ENCODE measurements at places on chromosomes 6 and 20.

- no peak for DNase-seq
Measured at GRCh38 chr20:63966172-63966943, 3.4 kb downstream of the ZNF512B start.

DNA sequence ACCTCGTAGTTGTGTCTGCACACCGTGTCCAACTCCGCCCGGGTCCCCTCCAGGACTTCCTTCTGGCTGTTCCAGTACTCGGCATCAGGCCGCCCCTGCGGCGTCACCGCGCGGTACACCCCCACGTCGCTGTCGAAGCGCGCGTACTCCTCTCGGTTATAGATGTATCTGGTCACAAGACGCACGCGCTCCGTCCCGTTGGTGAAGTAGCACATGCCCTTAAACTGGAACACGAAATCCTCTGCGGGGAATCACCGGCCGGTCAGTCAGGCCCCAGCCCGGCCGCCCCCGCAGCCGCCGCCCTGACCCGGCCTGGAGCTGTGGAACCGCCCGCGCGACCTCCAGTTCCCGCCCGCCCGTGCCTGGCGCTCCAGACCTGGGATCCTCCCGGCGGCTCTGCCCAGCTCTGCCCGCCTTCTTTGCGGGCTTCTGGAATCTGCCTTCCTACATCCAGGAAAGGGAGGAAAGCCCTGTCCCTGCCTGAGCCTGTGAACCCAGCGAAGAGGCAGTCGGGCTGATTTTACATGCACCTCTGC, 1.6 kb downstream of the HLA-DQB1 start:
- DNase-seq: no peak

DNA sequence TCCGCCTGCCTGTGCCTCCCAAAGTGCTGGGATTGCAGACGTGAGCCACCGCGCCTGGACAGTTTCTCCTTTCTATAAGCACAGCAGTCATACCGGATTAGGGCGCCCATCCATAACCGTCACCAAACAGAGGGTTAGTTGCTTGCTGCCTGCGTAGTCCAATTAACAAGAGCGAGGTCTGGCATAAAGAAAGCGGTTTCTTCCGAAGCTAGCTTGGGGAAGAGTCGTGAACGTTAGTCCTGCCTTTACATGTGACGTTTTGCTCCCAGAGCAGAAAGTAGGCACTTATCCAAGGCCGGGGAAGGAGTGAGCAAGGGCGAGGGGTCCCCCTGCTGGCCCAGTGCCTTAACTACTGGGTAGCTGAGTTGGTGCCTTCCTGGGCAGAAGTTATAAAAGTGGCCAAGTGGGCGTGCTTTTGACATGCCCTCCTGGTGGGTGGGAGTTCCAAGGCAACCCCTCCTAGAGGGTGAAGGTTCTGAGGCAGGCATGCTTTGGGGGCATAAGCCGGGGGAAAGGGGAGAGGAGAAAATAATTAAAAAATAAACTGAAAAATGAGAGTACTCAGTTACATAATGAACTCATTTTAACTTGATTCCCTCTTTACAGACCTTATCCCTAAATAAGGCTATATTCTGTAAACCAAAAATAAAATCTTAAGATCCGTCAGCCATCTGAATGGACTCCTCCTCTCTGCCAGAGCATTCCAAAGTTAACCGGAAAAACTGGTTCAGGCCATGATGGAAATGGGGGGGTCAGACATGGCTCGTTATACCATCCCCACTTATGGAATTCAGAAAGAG, 88.0 kb downstream of the FAM217A start:
- peak; percentile 57 for DNase-seq

GRCh38 chr6:79422666-79423065, 114.6 kb downstream of the LCA5 start:
- DNase-seq: no peak

DNA sequence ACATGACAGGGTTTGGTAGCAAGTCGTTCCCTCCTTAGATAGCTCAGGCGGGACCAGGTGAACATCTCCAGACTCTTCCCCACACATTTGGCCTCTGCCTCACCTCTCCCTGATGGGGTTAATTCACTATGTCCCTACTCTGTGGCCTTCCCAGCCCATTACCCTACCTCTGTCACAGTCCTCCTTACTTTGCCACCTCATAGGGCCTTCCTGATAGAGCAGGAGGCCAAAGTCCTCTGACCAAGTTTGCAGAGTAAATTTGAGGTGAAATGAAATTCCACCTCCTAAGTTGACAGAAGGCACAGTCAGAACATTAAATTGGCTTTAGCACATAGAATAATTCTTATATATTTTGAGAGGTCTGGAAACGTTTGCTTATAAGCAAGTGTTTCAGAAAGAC, 53.1 kb upstream of the ARMC2 start:
- DNase-seq: no peak

- DNase-seq: no peak
Measured at GRCh38 chr6:129455126-129455769, 254.7 kb downstream of the ARHGAP18 start.

DNA sequence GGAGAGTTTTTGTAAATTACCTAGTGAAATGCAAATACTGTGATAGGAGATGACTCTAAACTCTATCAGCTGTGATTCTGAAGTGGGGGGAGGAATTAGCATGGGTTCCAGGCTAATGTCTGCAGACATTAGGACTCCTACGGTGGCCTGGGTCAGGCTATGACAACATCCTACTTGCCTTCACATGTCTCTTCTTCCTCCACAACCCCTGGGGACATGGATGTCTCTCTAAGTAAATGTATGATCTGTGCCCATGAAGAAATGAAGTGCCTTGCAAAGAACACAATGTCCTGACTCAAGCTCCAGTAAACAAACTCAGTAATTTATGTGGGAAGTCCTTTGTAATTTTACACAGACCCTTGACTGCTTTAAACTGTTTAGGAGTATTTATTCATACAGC, 165.8 kb upstream of the EEF1E1 start:
- DNase-seq: no peak

DNA sequence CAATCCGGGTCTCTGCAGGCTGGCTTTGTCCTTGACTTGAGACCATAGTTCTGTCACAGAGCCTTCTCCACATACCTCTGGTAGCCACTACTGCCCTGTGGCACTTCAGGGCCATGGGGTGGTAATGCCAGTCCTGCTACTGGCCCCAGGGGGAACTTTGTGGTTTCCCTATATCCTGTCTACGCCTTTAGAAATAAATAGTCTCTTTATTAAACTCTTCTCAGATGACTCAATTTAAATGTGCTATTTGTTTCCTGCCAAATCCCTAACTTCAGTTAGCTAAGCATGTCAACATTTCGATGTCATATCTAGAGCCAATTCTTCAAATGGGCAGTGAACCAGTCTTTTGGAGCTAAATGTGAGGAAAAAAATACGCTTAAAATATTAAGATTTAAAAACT, 60.1 kb downstream of the SEL1L2 start:
- no peak for DNase-seq

GRCh38 chr20:2795451-2795850, 5.0 kb downstream of the CPXM1 start:
- no peak for DNase-seq

DNA sequence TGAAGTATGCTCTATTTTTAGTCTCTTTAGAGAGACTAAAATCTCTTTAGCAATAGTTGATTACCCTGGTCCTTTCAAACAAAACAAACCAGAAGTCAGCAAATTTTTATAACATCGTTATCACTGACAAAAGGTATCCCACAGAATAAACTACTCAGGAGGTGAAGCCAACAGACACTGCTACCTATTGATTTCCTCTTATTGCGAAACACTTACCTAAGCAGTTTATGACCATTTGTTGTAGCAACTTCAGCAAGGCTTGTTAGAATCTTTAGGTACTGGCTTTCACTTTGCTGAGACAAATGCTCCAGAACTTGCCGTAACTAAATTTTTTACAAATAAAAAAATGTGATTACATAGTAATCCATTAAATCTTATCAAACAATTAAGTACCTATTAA, 64.4 kb downstream of the HACE1 start:
- DNase-seq: no peak

DNA sequence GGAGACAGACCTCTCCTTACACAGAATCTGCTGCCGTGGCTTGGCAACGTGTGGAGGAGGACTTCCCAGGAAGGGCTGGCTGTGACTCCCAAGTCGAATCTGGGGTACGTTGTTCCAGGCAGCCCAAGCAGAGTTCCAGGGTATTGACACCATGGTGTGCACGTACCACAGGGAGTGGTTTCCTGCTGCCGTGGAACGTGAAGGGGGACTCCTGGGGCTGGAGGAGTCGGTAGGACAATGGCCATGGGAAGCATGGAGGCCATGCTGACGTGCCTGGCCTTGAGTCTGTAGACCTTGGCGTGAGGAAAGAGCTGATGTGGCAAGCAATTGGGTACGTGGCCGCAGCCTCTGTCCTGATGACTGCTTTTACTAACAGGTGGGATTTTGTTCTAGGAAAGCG, 119.3 kb downstream of the TULP4 start:
- no peak for DNase-seq

DNA sequence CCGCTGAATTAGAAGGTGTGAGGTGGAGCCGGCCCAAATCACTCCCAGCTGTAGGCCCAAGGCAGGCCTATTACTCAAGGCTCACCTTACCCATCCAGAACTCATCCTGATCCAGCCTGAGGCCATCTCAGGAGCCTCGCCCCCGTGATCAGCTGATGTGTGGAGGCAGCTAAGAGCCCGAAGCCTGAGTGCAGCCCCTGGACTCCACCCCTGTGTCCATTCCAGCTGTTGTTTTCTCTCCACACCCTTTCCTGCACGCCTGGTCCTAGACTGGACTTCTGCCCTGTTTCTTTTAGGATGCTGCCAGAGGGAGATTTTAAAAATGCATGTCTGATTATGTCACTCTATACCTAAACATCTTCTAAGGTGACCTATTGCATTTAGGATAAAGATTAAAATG, 124.7 kb upstream of the SUPT3H start:
- no peak for DNase-seq

- no peak for DNase-seq
Measured at GRCh38 chr6:94349227-94349626, 929.9 kb upstream of the EPHA7 start.

- DNase-seq: no peak
Measured at GRCh38 chr20:20404633-20405032, 36.7 kb downstream of the INSM1 start.

DNA sequence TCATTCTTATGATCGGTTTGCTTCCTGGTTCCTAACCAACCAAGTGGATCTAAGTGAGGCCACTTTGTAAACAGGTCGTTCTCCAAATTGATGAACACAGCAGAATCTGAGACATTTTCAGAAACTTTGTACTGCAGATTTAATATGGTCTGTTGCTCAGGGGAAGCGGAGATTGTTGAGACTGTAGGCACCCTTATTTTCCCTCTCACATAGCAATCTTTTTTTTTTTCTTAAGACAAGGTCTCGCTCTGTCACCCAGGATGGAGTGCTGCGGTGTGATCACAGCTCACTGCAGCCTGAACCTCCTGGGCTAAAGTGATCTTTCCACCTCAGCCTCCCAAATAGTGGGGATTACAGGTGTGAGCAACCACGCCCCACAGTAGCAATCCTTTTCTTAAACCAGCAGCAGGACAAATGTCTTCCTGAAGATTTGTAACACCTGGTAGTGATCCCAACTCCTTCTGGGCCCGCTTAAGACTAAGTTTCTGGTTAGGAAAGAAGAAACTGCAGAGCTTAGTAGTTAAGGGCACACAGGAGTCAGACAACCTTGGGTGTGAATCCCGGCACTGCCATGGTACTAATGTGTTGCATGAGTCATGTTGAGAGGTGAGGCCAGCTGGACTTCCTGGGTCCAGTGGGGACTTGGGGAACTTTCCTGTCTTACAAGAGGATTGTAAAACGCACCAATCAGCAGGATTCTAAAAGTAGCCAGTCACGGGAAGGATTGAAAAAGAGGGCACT, 48.4 kb upstream of the EZR start:
- no peak for DNase-seq

DNA sequence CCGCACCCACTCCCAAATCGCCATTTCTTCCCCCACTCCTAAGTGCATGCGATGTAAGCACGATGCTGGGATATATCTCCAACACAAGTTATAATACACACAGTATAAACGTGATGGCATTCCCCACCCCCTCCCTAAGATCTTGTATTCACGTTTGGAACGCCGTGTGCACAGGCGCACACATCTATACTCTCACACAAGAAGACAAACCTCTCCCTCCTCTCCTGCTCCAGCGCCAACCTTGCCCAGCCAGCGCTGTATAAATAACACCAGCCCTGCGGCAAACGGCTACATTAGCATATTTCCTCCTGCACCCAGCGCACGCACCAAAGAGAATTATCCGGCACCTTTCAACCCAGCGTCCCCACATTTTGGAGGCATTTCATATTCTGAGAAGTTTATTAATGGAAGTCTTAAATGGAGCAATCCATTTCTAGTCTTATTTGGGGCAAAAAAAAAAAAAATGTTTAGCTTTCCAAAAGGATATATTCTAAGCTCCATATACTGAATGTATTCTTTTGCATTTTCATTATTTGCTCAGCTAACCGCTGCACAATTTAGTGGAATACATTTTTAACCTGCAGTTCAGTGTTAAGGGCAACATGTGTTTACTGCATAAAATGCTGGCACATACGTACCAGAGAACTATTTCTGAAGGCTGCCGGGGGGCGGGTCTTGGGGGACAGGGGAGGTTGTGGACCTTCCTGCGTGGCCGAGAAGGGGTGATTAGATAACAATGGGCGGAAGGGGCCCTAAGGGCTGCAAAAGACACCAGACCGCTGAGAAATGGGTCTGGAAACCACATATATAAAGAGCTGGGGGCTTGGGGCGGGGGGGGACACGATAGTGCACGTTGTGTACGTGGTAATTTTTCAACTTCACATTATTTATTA, 1.1 kb upstream of the SLC22A23 start:
- DNase-seq: peak; percentile 18

Data from stimulated activated naive CD4-positive, alpha-beta T cell (primary cell).